ENCODE measurements at places on chromosomes 5 and 9.
A peak's percentile ranks its signal among the peaks of the same experiment; 100 is the strongest.

- no peak for DNase-seq
Observed at GRCh38 chr5:610011-610743, 2.0 kb upstream of the CEP72 start.

DNA sequence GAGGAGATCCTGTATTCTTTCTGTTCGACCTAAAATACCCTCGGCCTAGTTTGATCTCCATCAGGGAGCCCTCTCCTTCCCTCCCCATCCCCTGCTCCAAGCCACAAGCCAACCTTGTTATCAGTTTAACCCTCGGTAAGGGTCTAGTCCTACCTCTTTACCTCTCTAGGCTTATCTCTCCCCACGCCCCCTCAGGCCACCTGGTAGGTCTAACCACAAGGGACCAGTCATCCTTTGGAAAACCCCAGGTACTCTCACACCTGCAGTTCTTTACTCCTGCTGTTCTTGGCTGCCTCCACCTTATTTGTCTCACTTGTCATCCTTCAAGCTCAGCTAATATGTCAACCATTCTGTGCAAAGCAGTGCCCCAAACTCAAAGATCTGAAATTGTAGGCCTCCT lies 78.7 kb downstream of the RAD23B start:
- DNase-seq: no peak

DNA sequence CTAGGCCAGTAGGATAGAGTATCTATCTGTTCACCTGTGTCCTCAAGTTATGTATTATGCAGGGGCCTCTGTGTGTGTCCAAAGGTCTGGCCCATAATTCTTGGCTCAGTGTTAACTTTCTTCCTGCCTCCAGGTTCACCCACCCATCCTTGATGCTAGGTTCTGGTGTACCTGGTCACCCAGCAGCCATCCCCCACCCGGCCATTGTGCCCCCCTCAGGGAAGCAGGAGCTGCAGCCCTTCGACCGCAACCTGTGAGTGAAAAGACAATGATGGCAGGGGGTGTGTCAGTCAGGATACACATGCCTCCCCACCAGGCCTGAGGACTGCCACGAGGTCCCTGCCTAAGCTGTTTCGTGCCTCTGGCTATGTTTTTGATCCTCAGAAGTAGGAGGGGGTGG lies 27.6 kb downstream of the TCF7 start:
- DNase-seq: no peak

DNA sequence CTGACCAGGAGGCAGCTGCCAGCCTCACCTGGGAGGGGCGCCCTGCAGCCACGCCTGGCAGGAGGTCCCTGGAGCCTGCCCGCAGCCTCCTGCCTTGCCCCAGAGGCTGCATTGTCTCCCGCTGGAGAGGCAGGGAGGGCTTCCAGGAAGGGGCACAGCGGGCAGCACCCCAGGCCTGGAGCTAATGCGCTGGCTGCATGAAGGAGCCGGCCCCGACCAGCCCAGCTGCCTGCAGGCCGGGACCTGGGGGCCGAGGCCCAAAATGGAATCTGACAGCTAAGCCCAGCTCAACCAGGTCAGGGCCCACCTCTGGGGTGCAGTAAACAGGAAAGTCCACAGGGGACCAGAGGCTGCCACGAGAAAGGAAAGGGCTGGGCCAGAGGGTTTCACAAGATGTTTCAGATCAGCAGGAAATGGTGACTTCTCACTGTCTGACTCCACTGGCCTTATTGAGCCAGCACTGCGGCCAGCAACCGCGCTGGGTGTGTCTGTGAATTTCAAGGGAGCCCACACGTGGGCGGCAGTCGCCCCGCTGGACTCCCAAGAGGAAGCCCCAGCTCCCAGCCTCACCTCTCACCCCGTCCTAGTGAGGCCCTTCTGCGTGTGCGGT lies 18.6 kb upstream of the NOTCH1 start:
- DNase-seq: no peak

- no peak for DNase-seq
Observed at GRCh38 chr9:132729235-132729890, 59.1 kb downstream of the GTF3C4 start.

- no peak for DNase-seq
Observed at GRCh38 chr9:86903734-86904085, 43.6 kb downstream of the GAS1 start.

DNA sequence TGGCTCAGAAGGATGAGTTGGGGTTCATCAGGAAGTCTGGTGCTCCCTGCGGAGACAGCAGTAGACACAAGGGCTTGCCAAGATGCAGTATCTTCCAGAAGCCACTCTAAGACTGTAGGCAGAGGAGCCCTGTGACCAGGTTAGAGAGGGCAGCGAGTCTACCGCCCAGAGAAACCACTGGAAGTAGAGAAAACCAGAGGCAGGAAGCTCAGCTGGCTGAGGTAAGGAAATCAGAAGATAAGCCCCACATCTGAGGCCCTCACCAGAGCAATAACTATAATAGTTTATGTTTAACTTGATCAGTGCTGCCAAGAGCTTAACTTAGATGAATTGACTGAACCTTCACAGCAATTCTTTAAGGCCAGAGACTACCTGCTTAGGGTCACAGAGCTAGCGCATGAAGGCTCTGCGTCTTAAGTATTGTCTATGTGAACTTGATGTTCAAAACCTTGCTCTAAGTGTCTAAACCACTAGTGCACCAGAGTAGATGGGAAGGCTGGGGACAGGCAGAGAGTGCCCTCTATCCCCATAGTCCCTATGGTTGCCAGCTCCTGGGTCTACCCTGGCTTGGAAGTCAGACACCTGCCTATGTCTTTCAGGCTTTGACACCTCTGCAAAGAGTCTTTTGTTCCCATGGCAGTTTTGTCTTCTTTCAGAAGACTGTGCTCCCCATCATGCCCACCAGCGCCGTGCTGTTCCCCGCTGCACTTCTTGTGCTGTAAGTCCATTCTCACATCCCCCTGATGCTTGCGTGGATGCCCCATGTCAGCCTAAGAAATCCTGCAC lies 228.2 kb upstream of the KLF4 start:
- DNase-seq: no peak

DNA sequence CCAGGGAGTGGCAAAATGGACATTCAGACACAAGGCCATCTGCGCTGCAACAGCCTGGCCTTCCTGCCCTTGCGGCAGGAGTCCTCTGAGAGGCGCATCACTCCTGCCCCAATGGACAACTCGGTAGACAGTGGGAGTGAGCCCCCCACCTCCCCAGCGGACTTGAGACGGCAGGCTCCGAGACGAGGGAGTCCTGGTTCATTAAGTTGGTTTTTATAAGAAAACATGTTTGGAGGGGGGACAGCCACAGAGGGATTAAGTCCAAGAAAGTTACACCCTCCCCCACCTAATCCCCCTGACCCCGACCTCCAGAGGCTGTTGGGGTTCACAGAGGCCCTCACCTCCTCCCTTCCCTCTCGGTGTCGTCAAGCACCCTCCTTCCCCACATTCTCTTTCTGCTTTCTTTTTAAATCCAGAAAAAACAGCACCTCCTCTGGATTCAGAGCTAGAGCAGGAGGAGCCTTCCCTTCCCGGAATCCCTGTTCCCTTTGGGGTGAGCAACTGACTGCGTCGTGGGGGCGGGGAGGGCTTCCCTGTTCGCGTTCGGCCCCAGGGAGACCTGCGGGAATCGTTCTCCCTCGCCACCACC lies 1.8 kb upstream of the EGR1 start:
- DNase-seq: peak; percentile 59

- DNase-seq: no peak
Observed at GRCh38 chr5:72451741-72452505, 55.3 kb downstream of the ZNF366 start.

GRCh38 chr9:69380301-69380700 lies 55.3 kb downstream of the ENTREP1 start:
- no peak for DNase-seq

DNA sequence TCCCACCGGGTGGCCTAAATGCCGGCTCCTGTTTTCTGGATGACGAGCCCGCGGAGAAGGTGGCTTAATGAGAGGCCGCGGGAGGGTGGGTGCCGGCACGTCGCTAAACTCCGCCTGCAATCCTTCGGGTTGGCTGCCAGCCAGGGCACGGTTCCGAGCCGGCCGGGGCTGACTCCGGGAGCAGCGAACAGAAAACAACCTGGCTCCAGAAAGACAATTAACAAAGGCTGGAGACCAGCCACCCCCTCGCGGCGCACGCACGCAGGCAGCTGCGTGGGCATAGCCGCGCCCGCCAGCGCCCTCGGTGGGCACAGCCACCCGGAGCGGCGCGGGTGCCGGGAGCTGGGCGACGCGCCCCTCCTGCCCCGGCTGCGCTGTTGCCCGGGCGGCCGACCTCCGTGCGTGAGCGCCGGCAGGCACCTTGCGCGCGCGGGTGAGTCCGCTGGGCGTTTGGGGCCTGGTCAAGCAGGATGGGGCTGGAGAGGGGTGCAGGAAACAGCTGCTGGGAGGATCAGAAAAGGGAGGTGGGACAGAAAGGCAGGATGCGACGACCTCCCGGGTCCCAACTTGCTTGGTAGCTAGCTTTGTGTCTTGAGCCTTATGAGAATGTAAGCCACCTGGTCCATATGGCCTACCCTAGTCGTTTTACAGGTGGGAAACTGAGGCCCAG lies at the start of gene ARHGEF37:
ARHGEF37 (plus strand) TSS at position 307 of the 670 bp plus-strand sequence. CDS start 16,272 bp downstream, outside the sequence.
- no peak for DNase-seq
